ENCODE measurements at places on chromosomes 5 and 9. TPM values are rescaled to one million over a fixed set of nuclear protein-coding genes. Genes with fewer than 3 reads are reported as not detected.

DNA sequence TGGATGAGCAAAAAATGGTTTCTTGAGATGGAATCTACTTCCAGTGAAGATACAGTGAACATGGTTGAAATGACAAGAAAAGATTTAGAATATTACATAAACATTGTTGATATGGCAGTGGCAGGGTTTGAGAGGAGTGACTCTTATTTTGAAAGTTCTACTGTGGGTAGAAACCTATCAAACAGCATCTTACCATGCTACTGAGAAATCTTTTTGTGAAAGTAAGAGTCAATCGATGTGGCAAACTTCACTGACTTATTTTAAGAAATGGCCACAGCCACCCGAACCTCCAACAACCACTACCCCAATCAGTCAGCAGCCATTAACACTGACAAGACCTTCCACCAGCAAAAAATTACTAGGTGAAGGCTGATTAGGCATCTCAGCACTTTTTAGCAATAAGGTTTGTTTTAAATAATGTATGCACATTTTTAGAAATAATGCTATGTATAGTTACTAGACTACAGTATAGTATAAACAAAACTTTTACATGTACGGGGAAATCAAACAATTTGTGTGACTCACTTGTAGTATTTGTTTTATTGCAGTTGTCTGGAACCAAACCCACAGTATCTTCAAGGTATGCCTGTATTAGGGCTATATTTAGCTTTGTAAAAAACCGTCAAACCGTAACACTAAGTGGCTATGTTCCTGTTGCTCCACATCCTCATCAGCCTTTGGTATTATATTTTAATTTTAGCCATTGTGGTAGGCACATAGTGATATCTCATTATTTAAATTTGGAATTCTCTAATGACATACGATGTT lies 30.6 kb upstream of the ADAMTS6 start:
- no peak for DNase-seq

The TEX53 gene
- not detected for polyA plus RNA-seq

The SEMA6A gene
- polyA plus RNA-seq, result 58.1 TPM

GRCh38 chr5:150153957-150154617 lies 1.6 kb downstream of the PDGFRB start:
- peak; percentile 69 for DNase-seq

The GABRP gene
- 1.2 TPM for polyA plus RNA-seq

The SH2D3C gene
- 20.6 TPM for polyA plus RNA-seq

GRCh38 chr5:17897776-17898175 lies 263.5 kb downstream of the TAF11L14 start:
- DNase-seq, result no peak

DNA sequence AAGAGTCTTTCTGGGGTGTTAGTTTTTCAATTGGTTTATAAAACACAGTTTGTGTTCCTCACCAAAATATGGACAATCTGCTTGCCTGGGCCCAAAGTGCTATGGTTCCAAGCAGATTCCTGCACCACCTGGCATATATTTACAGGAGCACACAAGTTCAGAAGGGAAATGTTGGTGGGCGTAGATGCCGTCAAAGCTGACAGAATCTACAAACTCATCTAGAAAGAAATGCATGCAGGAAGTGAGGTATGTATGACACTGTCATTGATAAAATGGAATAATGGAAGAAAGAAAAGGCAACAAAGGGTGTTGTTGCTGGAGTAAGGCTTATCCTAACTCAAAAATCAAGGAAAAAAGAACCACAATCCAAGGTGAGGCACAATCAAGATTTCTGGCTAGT lies 225.8 kb downstream of the MLLT3 start:
- DNase-seq, result no peak

The RGP1 gene
- 15.5 TPM for polyA plus RNA-seq

The NIPBL gene
- 42.9 TPM for polyA plus RNA-seq

The TMOD1 gene
- 139 TPM for polyA plus RNA-seq
